ENCODE measurements at places on chromosomes 5 and 9.

GRCh38 chr9:36222449-36222848 is 31.7 kb downstream of the CLTA start:
- DNase-seq = no peak

- no peak for DNase-seq
These were observed 17.0 kb upstream of the RHOBTB3 start for GRCh38 chr5:95713960-95714710.

DNA sequence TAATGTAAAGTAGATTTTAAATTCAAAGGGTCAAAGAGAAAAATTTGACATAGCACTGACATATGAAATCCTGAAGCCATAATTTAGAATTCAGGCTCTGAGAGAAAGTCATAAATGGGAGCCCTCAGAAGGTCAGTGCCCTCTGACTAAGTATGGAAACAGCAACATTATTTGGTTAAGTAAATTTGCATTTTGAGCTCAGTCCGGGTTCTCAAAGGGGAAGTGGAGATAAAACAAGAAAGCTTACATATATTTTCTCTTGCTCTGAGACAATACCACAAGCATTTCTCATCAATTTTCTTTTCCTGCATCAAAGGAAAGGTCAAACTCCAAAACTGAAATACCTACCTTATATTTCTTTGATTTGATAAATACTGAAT is 348.0 kb downstream of the SEMA5A start:
- no peak for DNase-seq

DNA sequence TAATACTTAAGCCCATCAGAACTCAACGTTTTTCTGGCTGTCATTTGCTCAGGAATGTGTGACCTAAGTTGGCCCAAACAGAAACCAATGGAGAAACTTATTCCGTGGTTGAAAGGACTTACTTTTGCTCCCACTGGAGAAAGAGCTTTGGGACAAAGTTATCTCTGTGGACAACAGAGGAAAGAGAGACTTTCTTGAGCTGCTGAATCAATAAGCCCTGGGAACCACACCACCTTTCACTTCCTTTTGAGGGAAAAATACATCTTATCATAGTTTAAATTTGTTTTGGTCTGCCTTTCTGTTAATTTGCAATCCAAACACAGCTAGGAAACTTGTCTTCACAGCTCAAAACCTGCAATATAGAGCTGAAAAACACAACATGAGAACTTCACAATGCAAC is 62.8 kb upstream of the VCAN start:
- no peak for DNase-seq

GRCh38 chr5:178870411-178870810 is 10.7 kb downstream of the ZNF354B start:
- DNase-seq = no peak

GRCh38 chr9:13942695-13943094 is 371.2 kb downstream of the NFIB start:
- no peak for DNase-seq

DNA sequence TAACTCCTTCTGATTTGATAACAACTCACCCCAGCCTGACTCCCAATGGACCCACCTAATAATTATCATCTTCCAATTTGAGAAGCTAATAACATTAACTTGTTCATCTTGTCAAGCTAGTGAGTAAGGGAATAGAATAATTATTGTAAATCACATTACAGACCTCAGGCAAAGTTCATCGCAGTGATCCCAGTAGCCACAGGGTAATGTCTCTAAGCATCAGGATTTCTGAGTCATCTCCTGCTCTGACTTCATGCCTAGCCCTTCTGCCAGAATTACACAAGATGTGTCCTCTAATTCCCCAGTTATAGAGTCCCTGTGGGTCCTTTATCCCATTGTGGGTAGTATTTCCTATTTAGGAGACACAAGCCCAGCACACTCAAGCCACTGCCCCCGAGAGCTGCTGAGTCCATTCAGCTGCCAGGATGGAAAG is 365.7 kb downstream of the DEPDC1B start:
- DNase-seq = no peak

DNA sequence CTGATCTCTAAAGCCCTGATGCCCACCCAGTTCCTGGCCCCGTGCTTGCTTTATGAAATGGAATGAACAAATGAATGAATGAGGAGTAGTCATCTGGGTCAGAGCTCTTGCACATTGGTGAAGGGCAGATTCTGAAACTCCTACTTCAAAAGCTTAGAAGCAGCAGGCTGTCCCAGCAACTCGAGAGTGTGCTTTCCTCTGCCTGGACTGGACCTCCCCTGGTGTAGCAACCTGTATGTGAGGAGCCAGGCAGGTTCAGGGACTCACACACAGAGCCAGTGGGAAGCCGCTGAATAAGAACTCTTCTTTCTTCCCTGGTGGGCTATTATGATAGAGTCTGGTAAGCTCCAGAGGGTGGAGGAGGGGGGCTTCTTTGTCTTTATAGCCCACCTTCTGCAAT is 396.4 kb downstream of the CDK5RAP2 start:
- DNase-seq = no peak

- no peak for DNase-seq
These were observed 96.8 kb downstream of the ALDH1A1 start for GRCh38 chr9:72855890-72856523.

- DNase-seq = no peak
These were observed 22.1 kb upstream of the PTGES start for GRCh38 chr9:129774791-129775447.

DNA sequence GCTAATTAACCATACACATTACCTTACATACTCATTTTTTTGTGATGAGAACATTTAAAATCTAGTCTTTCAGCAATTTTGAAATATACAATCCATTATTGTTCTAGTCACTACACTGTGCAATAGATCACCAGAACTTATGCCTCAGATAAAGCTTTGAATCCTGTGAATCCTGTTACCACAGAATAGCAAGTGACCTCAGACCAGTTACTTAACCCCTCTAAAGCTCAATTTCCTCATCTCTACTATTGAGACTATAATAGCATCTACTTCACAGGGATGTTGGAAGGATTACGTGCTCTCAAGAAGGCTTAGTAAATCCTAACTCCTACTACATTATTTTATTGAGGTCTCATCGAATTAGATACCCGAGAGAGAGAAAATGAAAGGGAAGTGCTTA is 60.2 kb upstream of the PIP5K1B start:
- no peak for DNase-seq

GRCh38 chr9:20302197-20302596 is 320.1 kb downstream of the MLLT3 start:
- no peak for DNase-seq

- DNase-seq = no peak
These were observed 76.7 kb downstream of the KLHL3 start for GRCh38 chr5:137659209-137659608.

DNA sequence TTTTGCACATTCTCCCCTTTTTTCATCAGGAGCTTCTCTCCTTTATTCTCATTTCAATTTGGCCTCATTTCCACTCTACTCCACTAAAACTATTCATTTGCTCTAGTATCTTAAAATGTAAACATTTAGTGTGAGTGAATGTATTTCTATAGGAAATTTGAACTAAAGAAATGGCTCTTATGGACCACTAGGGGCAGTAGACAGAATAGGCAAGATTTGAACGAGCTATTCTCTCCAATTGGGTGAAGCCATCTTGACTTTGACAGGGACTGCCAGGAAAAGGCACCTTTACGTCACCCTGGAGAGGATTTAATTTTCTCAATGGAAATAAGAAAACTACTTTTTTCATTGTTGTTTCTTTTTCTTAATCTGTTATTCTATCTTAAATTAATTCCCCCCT is 666.3 kb downstream of the DNAH5 start:
- no peak for DNase-seq

DNA sequence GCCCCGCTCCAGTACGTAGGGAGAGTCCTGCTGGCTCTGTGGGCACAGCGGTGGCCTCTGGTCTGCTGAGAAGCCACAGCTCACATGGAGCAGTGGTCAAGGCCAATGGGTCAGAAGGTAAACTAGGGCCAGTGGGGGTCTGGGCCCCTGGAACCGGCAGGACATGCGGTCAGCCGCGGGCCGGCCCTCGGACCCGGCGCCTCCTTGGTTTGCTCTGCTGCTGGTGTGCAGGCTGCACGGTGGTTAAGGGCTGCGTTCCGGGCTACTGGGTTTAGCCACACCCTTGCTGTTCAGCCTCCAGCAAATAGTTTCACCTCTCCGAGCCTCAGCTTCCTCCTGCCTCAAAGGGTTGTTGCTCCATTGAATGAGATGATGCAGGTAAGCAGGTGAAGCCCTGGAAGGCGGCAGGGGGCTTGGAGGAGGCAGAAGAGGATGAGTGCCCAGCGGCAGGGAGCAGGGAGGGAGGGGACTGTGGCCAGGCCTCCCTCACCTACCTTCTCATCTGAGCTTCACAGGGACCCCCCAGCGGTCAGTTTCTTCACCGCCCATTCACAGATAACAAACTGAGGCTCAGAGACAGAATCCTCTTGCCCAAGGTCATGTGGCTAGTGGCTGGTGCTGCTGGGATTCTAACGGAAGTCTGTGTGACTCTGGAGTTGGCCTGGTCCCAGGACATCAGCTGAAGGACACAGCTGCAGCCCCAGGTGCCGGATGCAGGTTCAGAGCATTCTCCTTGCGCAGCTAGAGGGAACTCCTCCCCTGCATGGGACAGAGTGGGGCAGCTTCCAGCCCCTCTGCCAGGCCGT is 3.7 kb upstream of the COL5A1 start:
- no peak for DNase-seq

DNA sequence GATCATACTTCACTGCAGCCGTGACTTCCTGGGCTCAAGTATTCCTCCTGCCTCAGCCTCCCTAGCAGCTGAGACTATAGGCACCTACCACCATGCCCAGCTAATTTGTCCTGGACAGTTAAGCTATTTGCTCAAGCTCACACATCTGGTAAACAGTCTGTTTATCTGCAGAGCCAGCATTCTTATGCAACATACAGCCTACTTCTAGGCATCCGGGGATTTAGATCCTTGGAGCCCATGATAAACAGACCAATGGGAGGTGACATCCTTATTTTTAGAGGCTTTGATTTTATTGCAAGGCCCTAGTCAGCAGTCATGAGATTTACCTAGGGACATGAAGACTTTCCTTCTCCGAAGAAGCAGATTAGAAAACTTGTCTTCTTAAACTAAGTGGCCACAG is 21.0 kb downstream of the ATOX1 start:
- no peak for DNase-seq

DNA sequence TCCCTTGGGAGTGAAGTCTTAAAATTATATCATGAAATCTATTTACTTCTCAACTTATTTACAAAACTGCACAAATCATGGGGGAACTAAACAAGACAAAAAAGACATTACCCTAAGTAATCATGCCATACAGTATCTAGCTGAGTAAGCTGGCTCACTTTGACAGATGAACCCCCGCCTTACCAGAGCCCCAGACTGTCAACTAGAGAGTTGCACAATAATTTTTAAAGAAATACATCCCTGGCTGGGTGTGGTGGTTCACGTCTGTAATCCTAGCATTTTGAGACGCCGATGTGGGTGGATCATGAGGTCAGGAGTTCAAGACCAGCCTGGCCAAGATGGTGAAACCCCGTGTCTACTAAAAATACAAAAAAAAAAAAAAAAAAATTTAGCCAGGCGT is 62.3 kb downstream of the LPAR1 start:
- DNase-seq = no peak

- DNase-seq = no peak
These were observed 53.4 kb downstream of the GALNT12 start for GRCh38 chr9:98860871-98861293.

DNA sequence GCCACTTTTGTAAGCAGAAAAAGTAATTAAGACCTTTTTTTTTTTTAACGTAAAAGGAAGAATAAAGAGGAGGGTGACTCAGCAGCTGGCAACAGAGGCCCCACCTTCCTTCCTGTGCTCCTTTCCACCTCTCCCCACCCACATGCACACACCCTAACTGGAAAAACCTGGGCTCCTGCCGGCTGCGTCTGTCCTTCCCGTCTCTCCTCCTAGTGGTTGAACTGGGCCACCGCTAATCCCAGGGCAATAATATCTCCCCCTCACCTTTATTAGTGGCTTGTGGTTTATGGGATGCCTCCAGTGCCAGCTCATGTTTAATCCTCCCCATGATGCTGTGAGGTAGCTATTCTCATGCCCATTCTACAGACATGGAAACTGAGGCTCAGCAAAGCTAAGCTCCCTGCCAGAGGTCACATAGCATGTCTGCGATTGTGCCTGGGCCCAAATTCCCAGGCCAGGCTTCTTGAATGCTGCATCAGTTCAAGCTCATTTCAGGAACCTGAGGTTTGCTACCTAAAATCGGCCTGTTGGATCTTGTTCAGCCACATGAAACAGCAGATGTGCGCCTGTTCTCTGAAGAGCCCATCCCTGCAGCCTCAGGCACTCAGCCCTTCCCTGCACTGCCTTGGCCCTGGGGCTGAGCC is 60.9 kb upstream of the IL17B start:
- DNase-seq = no peak

GRCh38 chr5:122273696-122274095 is 38.3 kb upstream of the SNCAIP start:
- DNase-seq = no peak

- no peak for DNase-seq
These were observed 230.4 kb upstream of the PUM3 start for GRCh38 chr9:3074247-3074646.

DNA sequence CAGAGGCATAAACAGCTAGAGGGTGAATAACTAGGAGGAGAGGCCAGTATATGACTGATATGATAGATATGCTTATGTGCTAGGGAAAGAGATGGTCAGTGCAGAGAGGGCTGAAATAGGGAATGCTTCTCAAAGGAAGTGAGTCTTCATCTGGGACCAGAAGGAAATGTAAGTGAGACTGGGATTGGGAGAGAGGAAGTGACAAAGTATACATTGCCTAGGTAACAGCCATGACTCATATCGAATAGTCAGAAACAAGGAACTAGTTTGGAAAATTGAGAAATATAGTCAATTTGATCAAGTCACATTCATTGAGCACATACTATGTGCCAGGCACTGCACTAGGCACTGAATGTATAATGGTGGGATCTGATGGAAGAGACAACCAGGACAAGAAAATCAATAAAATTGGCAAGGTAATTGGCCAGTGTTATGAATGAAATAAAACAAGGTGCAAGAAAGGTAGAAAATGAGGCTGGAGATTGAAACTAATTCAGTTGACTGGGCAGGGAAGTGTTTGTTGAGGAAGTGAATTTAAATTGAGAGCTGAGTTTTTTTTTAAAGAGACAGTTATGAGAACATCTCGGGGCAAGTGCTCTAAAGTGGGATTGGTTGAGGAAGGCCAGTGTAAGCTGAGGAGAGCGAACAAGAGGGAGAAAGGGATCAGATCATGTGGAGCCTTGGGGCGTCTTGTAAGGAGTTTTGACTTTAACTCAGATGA is 4.3 kb downstream of the ERAP2 start:
- DNase-seq = no peak

- no peak for DNase-seq
These were observed 70.8 kb downstream of the RAB24 start for GRCh38 chr5:177232761-177233160.

- no peak for DNase-seq
These were observed 1019.5 kb upstream of the SEMA6A start for GRCh38 chr5:117594166-117594565.

DNA sequence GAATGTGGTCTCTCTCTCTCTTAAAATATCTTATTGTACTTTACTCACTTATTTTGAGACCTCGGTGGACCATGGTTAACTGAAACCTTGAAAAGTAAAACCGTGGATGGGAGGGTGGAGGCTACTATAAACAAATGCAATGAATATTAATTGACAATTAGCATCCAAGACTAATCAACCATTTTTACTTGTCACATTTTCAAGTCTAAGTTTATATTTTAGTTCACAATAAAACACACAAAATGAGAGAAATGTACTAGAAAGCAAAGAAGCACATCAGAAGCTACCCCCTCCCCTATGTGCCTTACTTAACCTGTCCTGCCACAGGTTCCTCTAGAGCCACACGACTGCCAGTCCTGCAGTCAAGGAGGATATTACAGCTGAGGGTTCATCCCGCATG is 4.6 kb downstream of the ARL15 start:
- DNase-seq = no peak
